A549 treated with dexamethasone at 1 μM for 4 hours (cell line): ENCODE measurements at places on chromosomes 1 and 21. TPM values are rescaled to one million over a fixed set of nuclear protein-coding genes. Genes with fewer than 3 reads are reported as not detected.

Gene LIPI
- total RNA-seq, result not detected in 5 replicates

Gene NR5A2
- 2.2 to 4.3 TPM (median 3.9 TPM) in 5 replicates for total RNA-seq

Gene CFH
- total RNA-seq, result 3.7 to 5.8 TPM (median 4.4 TPM) in 5 replicates

Gene BNIPL
- 0.07 to 0.17 TPM (median 0.11 TPM) in 4 of 5 replicates, not detected in the other for total RNA-seq

Gene BTF3L4
- total RNA-seq, result 29.0 to 44.2 TPM (median 30.8 TPM) in 5 replicates
